Activated gamma-delta T cell treated with anti-CD3 and anti-CD28 coated beads, Interleukin-2, amount 50 U/mL, for 16 hours (primary cell): ENCODE measurements at places on chromosomes 2 and 18.

GRCh38 chr2:109429567-109430328 lies 184.0 kb downstream of the SEPTIN10 start:
- DNase-seq: no peak

GRCh38 chr2:177765698-177766097 lies 306.9 kb downstream of the PDE11A start:
- no peak for DNase-seq

GRCh38 chr18:21141668-21142422 lies 30.2 kb upstream of the ROCK1 start:
- DNase-seq: no peak

DNA sequence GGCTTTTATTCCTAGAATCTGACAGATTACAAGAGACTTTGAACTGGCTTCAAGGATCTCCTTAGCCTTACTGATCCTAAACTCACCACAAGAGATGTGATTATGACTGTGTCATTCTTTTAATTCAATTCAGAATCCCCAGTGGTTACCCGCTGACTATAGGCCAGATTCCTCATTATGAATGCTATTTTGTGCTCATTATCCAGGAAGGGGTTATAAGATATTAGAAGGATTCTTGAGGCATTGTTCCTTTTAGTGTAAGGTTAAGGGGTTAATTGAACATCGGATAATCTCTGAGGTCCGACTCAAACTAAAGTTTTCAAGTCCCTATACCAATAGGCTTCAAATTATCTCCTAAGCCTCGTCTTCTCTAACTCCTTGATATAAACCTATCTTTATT lies 39.4 kb upstream of the TDRD15 start:
- no peak for DNase-seq

DNA sequence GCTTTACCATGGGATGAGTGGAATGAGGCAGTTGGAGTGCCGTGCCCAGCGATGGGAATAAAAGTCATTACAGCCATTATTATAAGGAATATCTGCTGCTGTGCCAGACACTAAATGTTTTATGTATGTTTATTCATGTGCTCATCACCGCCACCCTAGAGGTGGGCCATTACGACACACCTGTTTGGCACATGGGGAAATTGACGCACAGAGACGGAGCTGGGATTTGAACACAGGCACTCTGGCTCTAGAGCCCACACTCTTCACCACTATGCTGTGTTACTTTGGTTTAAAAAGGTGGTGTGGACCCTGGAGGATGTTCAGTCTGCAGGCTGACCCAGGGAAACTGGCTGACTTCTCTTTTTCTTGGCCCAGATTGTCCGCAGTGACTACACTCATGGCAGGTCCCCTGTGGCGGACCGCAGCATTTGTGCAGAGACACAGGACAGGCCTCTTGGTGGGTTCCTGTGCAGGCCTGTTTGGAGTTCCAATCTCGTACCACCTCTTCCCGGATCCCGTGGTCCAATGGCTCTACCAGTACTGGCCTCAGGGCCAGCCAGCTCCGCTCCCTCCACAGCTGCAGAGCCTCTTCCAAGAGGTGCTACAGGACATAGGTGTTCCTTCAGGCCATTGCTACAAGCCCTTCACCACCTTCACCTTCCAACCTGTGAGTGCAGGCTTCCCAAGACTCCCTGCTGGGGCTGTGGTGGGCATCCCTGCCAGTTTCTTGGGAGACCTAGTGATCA lies 1.6 kb downstream of the TMEM177 start:
- DNase-seq: no peak

GRCh38 chr2:53770264-53770663 lies 2.7 kb downstream of the CHAC2 start:
- DNase-seq: no peak

DNA sequence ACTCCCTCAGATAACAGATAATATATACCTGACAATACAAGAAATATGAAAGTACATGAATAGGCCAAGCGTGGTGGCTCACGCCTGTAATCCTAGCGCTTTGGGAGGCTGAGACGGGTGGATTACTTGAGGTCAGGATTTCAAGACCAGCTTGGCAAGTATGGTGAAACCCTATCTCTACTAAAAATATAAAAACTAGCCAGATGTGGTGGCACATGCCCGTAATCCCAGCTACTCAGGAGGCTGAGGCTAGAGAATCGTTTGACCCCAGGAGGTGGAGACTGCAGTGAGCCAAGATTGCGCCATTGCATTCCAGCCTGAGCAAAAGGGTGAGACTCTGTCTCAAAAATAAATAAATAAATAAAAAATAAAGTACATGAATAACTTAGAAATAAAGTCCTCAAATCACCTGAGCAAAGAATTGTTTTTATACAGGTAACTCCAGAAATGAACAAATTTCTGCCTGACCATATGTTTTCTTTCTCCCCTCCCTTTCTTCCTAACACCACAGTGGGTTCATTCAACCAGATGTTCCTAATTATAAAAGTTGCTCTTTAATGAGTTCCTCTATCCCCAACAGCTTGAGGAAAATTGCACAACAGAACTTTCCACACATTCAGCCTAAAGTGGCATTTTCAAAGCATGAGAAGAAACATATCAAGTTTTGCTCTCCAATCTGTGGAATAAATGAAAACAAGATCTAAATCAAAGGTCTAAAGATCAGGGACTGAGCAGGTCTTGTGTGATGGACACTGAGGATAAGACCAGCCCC lies 33.6 kb upstream of the AP1S3 start:
- no peak for DNase-seq

- DNase-seq: no peak
Observed at GRCh38 chr2:236369661-236370062, 105.5 kb upstream of the ASB18 start.

GRCh38 chr2:240233885-240234502 lies 93.5 kb upstream of the OTOS start:
- no peak for DNase-seq

- DNase-seq: no peak
Observed at GRCh38 chr2:131646669-131647297, 119.1 kb downstream of the CCDC74A start.

DNA sequence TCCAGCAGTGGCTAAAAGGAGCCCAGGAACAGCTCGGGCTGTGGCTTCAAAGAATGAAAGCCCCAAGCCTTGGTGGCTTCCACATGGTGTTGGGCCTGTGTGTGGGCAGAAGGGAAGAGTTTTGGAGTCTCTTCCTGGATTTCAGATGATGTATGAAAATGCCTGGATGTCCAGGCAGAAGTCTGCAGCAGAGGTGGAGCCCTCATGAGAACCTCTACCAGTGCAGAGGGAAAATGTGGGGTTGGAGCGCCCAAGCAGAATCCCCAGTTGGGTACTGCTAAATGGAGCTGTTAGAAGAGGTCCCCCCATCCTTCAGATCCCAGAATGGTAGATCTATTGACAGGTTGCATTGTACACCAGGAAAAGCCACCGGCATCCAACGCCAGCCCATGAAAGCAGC lies 412.1 kb downstream of the TDRD15 start:
- DNase-seq: no peak

- DNase-seq: no peak
Observed at GRCh38 chr18:56112013-56112749, 524.2 kb upstream of the TCF4 start.

GRCh38 chr18:70246061-70246466 lies 40.6 kb upstream of the RTTN start:
- no peak for DNase-seq

DNA sequence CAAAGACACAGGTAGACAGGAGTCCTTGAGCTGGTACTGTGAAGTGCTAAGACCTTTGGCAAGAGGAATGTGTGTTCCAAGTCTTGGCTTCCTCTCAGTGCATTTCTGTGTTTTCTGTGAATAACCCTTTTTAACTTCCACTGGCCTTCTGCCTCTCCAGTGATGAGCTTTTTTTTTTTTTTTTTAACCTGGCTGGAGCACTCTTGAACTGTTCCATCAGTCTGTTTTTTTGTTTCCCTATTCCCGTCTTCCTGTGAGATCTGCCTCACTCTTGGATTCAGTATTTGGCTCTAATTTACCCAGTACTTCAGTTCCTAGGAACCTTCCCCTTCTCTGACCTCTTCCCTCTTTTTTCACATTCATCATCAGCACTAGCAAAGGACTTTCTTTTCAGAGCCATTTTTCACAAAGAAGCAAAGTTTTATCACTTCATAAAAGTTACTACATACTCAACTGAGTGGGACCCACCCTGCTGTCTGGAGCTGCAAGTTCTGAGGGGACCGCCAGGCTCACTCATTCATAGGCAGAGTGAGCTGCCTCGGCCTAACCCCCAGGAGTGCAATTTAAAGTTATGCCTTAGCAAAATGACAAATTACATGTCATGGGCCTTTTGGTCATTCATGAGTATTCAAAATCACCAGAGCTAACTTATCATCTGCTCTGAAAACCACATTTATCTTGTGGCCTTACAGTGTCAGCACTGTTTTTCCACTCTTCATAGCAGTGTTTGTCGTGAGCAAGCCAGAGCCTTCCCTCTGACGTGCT lies 126.9 kb upstream of the DAPL1 start:
- DNase-seq: no peak

- no peak for DNase-seq
Observed at GRCh38 chr18:11179959-11180519, 30.7 kb upstream of the PIEZO2 start.

- no peak for DNase-seq
Observed at GRCh38 chr18:8982416-8983183, 119.9 kb upstream of the NDUFV2 start.

DNA sequence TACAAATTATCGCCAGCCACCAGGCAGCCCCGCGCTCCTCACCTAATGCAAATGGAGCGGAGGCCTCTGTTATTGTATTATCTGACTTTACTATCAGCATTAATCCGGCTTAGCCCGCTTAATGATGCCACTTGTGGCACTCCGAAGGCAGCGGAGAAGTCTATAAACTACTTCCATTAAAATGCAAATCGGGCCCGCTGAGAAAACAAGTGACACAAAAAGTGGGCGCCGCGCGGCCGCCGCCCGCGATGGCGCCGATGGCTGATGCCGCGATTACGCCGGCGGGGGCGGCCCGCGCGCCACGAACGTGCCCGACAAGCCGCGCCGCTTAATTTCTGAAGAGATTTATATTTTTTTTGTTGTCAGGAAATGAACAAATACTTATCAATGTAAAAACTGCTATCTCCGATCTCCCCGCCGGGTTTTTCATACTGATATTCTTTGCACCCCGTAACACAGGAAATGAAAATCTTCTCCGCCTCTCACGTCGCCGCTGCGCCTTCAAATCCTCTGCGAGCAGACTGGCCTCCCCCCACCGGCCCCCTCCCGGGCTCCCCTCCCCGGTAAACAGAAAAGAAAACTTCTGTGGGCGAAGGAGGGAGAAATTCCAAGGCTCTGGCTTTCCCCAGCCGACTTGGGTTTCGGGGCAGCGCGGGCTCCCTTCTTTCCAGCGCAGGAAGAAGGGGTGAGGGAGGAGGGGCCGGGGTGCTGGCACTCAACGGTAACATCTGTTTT lies 221.8 kb downstream of the INSIG2 start:
- DNase-seq: no peak

DNA sequence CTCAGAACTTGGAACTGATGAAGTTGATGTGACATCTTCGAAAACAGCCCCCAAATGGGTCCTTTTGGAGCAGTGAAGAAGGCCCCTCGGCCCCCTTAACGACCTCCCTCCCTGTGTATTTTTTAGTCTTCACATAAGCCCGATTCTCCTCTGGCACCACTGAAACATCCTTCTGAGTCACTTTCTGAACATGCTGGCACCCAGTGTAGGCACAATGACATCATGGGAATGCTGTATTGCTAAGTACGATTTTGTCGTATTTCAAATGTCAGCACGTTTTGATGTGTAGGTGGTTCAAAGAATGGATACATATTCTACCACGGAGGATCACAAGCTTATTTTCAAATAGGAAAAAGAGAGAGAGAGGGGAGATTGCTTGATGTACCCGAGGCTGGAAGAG lies 111.7 kb upstream of the RIOK3 start:
- DNase-seq: no peak

DNA sequence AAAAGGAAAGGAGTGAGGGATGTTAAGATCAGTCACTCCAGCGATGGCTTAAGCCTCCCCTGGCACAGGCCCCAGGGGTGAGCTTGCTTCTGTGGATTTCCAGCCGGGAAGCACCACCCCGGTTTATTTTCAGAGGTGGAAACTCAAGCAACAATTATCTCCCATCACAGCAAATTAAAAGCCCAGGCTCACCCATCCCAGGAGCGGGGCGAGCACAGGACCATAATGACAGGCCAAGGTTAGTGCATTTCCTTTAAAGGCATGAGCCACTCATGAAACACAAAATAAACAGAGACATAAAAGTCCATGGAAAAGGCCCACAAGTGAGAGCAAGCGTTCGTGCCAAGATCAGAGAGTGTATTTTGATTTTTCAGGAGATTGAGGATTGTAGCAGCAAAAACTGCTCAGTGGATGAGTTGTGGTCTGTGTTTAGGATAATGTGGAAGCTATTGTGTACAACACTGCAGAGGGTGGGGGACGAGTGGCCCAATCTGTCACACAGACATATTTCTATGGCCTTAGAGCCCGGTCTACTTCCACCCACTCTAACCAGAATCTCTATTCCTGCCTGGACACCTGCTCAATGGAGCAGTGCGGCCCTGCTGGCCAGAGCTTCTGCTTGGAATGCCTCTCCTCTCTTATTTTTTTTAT lies 111.4 kb upstream of the CDC42EP3 start:
- DNase-seq: no peak

DNA sequence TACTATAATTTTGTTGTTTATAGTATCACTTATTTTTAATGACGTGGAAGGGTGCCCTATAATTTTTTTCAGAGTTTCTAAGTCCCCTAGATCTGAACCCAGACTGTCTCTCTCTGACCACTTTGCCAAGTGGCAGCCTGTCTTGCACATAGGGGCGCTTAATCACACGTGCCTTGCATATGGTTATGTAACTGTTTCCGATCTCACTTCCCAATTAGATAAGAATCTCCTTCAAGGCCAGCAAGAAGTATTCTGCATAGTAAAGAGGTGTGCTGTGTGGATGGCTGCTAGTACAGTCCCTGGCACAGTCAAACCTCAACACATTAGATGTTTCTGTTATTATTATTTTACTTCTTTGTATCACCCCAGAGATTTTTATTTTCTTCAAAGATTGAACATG lies 197.8 kb upstream of the SIX2 start:
- no peak for DNase-seq

DNA sequence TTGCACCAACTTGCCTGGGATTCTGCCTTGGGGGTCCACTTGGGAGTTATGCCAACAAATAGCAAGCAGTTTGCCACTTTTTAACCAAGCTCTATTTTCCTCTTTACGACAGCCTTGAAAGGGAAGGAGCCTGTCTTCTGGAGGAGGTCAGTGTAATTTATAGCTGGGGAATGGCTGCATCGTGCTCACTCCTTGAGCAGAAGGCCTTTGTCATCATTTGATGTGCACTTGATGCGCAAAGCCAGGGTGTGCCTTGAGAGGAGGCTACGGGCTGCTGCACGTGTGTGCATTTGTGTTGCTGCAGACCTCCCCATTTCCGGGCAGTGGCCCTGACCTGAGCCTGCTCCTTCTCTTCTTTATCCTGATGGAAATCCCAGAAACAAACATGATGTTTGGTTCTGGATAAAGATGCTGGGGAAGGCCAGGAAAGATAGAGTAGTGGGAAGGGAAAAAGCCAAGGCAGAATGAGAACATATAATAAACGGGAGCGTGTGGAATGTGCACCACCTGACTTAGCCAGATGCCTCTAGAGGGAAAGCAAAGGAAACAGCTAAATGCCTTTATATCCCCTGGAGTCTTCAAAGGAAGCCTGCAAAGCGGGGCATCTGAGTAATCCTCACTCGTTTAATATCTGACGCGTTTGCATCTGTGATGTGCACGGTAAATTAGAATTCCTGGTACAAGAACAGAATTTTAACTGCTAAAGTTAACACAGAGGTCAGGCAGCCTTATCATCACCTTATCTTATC lies 68.3 kb upstream of the ZNF521 start:
- DNase-seq: no peak

- no peak for DNase-seq
Observed at GRCh38 chr2:223865124-223865523, 27.7 kb upstream of the AP1S3 start.

- DNase-seq: no peak
Observed at GRCh38 chr2:121723316-121723715, 13.4 kb downstream of the NIFK start.
